Aorta (tissue), 5 donors: ENCODE measurements at places on chromosomes 6 and 20. TPM values are rescaled to one million over a fixed set of nuclear protein-coding genes. Genes with fewer than 3 reads are reported as not detected.

DNA sequence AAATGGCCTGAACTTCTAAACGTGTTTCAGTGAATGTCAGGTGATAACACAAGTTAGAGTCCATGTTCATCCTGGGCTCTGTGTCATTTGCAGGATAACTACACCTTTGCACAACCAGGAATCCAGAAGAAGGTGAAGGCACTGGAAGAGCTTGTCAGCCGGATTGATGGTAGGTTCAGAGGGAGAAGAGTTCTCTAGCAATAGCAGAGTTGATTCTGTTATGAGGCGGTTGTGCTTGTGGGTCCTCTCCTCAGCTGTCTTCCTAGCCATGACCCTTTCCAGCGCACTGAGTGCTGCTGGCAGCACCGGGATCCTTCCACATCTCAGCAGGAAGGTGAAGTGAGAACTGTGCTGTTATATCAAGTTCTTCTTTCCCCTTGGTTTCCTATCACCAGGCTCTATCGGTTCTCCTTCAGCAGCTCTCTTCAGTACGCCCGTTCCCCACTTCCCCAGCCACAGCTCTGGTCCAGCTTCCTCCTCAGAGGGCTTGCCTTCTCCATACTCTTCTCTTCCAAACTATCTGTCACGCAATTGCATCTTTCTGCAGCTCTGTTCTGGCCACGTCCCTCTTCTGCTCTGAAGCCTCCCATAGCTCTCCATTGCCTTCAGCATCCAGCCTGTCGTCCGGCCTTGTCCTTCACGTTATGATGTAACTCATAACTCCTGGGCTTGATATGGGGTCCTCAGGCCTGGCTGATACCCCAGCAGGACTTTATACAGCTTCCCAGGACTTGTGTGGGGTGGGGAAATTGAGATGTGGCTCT, 39.9 kb upstream of the RNF8 start:
- no peak for DNase-seq

- DNase-seq = no peak
Measured at GRCh38 chr20:41903586-41903985, 285.4 kb upstream of the CHD6 start.

DNA sequence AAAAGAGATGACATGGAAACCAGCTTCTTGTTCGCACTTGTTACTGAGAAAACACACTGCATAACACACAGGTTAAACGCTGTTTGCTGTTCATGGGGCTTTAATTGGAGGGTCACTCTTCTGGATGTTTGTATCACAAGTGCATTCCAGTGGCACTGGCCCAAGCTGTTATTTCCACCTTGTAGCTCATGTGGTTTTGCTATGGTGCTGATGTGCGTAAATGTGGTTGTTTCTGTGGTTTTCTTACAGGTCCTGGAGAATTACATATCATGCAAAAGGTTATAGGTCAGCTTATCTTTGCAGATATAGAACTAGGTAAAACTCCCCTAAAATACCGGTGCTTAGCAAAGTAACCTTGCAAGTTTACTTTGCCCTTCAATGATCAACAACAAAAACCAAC, 89.3 kb upstream of the AHI1 start:
- DNase-seq = no peak

GRCh38 chr20:37757550-37757949, 63.7 kb downstream of the CTNNBL1 start:
- no peak for DNase-seq

SAYSD1 gene
- 9.0 TPM for polyA plus RNA-seq

- no peak for DNase-seq
Measured at GRCh38 chr6:56515081-56515905, 127.4 kb downstream of the DST start.

DNA sequence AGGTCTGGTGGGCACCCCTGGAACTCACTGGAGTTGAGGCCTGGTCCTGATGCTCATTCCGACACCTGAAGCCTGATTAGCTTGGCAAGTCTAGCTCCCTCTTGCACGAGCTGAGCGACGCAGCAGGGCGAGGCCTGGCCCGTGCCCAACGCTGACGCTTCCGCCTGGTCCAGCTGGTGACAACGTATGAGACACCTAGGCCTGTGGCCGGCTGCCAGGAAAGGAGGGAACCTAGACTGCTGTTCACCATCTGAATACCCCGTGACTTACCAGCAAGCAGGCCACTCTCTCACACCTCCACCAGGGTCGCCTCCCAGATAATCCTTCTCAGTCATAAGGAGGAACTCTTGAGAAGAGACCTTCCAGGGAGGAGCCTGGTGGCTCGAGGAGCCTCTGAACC, 24.5 kb downstream of the YTHDF1 start:
- no peak for DNase-seq
